ENCODE measurements at places on chromosomes 2 and 18.

DNA sequence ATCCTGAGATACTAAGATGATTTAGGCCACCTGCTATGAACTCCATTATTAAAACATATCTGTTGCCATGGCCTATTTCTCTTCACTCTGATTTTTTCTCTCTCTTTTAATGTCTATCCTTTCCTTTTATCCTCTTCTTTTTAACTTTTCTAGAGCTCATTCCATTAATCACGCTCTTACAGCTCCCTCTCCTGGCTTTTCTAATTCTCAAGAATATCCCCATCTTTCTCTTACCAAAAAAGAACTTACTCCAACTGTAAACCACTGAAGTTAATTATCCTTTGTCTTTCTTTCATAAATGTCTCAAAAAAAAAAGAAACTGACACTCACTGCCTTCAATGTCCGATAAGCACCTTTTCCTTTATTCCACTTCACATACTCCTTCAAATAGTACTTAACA is 7.9 kb downstream of the PPP3R1 start:
- no peak for DNase-seq

- no peak for DNase-seq
Measured at GRCh38 chr2:46706264-46706983, 209.2 kb downstream of the MCFD2 start.

GRCh38 chr2:217978536-217979150 is 24.2 kb downstream of the TNS1 start:
- no peak for DNase-seq

DNA sequence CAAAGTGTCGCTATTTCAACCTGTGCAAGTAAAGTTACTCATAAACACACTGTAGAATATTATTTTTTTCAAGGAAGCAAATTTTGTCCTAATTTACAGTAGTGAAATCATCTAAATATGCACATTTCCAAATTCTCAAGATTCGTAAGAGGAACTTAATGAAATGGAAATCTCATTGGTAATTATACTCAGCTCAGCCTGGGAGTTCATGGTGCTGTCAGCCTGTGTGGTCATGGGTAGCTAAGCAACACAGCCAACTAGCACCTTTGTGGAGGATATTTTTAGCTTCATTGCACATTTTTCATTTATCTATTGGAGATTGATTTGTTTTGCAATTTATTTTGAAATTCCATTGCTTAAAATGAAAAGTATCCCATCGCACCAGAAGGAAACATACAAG is 975.7 kb upstream of the ZEB2 start:
- no peak for DNase-seq

DNA sequence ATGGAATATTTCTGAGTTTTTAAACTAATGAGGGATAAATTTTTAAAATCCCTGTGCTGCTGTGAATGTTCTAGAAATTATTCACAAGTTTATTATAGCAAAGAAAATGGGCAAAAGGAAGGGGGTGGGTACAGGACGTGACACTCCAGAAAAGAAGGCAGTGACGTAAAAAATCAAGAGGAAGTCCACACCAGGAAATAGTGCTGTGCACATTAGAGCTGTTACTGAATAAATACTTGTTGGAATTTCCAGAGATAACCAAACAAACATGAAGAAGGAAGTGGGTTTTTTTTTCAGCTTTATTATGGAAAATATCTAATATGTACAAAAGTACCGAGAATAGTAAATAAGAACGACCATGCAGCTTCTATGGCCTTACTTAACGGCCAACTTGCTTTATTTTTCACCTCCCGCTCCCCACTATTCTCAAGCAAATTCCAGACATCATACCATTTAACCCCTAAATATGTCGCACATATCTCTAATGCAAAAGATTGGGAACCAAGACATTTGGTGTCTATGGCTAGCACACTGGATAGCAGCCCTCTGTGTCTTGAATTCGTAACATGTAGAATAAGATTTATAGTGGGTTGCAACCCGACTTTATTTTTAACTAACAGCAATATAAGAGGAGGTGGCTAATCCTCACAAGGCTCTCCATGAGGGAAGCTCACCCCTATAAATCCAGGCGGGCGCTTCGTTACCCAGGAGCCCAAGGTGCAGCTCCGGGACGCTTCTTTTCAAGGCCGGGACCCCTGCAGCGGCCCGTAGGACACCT is 580 bp upstream of the NDUFV2 start:
- DNase-seq, result no peak

- no peak for DNase-seq
Measured at GRCh38 chr2:84840306-84840705, 40.6 kb downstream of the TRABD2A start.
